ENCODE measurements at places on chromosomes 5 and 9.

GRCh38 chr5:57456531-57457135 lies 26.0 kb downstream of the ACTBL2 start:
- no peak for DNase-seq

GRCh38 chr5:54728588-54728915 lies 211.0 kb downstream of the SNX18 start:
- no peak for DNase-seq

DNA sequence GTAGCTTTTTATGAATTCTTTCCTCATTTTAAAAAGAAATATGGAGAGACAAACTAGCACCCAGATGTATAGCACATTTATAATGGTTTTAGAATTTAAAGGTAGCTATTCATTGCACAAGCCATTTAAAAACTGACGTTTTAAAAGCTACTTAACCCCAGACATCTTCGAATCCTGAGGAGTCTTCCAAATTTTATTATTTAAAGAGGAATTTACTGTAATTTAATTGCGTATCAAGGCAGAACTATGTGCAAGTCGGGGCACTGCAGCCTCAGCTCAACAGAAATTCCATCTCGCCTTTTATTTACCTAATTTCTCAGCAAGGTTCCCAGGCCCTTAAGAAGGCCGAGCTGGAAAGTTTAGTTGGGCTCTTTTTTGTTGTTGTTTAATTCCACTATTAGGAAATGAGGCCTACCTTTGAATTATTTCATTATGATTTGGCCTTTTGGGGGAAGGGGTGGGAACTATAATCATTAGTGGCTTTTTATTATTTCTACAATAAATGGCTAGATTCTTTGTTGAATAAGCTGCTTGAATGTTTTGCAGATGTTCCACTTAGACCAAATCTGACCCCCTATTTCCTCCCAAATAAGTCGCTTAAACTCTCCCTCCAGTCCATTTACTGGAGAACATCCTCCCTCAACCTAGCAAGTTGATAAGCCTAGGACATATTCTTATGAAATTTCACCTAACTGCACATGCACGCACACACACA lies 20.2 kb downstream of the NR2F1 start:
- no peak for DNase-seq

DNA sequence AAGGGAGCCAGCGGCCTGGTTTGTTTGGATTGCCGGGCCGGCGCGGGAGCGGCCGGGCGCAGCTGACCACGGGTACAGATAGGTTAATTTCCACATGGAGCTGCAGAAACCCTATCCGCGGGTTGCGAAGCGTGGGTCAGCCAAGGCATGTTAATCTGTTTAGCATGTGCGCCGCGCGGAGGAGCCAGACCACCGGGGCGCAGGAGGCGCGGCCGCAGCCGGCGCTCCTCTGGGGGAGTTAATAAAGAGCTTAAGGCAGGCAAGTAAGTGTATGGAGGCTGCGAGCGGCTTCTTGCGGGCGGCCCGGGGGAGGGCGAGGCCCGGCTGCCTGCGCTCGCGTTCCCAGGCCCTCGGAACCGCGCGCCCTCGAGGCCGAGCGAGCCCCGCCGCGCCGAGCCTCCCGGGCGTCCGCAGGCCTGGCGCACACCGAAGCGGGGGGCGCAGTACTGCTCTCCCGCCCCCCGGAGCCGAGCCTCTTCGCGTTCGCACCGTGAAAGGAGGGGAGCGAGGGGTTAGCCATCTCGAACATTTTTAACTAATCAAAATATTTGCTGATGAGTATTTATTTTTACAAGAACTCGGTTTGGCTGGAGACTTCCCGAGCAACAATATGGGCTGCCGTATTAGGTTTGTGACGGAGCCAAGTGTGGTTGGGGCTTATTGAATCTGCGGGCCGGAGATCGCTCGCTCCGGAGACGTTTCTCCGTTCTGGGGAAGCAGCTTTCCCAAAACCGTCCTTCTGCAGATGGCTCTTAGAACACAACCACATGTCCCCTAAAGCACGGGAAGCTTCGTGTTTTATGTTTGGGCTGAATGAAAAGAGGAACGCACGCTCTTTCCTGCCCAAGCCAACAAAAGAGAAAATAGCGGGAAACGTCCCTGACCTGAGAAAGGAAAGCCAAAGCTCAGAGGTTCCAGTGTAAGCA lies 28.8 kb downstream of the FOXD1 start:
- DNase-seq = no peak

- DNase-seq = no peak
These were observed 444.7 kb downstream of the MED10 start for GRCh38 chr5:5933651-5934050.

- DNase-seq = no peak
These were observed 5.2 kb upstream of the FCN1 start for GRCh38 chr9:134922932-134923240.

GRCh38 chr5:174399411-174399810 lies 325.0 kb upstream of the MSX2 start:
- DNase-seq = no peak

- no peak for DNase-seq
These were observed 126.6 kb downstream of the BARX1 start for GRCh38 chr9:93828331-93829097.

DNA sequence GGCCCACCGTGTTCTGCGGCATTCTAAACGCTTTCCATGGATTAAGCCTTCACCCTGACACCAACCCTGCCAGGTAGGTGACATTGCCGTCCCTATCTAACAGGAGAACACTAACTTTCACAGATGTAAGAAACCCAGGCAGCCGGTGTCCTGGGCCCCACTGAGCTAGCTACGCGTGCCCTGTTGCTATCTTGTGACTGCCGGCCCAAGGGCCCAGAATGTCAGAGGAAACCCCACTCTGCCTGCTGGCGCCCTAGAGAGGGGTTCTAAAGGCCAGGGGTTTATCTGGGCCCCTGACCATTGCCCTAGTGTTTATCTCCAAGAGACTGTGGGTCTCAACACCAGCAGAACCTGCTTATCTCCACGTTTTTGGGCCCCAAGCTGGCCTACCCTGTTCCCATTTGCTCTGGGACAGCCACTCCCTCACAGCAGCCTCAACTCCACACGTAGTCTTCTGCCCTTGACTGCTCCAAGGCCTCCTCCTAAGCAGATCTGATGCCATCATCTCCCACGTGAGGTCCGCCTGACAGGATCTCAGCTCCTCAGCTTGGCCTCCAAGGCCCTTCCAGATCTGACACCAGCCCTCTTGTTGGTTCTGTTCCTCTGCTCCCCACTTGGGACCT lies 18.1 kb upstream of the ZBTB34 start:
- DNase-seq = no peak

GRCh38 chr5:122126756-122127321 lies 2.5 kb upstream of the ZNF474 start:
- no peak for DNase-seq

- no peak for DNase-seq
These were observed 1166.2 kb downstream of the MAT2B start for GRCh38 chr5:164671640-164672039.

GRCh38 chr5:111691508-111691907 lies 65.5 kb downstream of the NREP start:
- DNase-seq = no peak

DNA sequence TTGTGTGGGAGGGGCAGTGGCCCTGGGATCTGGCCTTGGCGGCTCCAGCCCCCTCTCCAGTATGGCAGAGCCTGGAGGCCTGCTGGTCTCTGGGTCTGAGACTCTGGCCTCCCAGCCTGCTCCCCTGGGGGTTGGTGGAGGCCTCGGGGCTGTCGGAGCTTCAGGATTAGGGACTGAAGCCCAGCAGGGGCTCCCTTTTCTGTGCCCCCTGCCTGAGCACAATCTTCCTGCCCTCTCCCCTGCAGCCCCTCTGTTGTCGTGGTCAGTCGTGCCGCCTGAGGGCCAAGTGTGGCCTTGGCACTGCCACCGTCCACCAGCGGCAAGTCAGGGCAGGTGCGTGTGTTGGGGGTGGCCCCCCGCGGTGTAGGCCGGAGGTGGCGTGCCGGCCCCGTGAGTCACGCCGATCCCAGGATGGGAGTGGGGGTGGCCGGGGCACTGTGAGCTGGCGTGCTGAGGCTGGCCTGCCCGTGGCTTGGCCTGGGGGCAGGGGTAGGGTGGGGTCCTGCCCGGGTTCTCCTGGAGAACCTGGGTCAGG lies 53.6 kb downstream of the RXRA start:
- DNase-seq = no peak

- no peak for DNase-seq
These were observed 79.3 kb upstream of the SH3PXD2B start for GRCh38 chr5:172533399-172534228.

DNA sequence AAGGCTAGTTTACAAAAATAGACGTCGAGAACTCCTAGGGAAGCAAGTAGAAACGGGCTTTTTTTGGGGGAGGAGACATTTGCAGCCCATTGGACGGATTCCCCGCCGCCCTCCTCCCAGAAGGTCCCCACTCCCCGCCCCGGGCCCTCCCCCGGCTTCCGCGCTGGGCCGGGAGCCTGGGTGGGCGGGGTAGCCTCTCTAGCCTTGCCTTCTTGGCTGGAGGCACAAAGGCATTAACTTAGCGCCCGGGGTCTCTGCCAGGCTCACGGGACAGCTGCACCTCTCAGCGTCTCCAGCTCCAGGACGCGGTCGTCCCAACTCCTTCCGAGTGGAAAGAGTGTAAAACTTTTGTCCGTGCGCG lies at the start of gene DMRTA1:
Gene DMRTA1, plus strand, starts transcription at position 236 of the 361 bp plus-strand sequence. CDS start 242 bp downstream, outside the sequence.
- DNase-seq = no peak

DNA sequence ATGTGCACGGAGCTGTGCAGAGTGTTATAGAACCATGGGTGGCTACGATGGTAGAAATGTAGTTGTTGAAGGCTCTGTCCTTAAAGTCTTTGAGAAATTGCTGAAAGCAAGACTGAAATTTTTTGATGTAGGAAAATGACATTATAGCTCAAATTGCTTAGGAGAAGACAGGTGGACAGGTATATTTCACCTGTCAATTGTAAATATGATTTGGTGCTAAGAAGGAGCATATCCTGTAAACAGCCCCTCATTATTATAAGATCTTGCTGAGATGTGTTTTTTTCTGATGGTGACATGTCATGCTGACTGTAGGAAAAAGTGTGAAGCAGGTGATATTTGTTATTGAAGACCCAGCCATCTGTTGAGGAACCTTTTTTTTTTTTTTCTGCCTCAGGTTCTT lies 377.9 kb downstream of the PSAT1 start:
- no peak for DNase-seq
